Colonic mucosa (tissue), 4 donors: ENCODE measurements at places on chromosomes 3 and 15. TPM values are rescaled to one million over a fixed set of nuclear protein-coding genes. Genes with fewer than 3 reads are reported as not detected.

- no peak for DNase-seq
These were observed 22.5 kb downstream of the PXK start for GRCh38 chr3:58355179-58355578.

DNA sequence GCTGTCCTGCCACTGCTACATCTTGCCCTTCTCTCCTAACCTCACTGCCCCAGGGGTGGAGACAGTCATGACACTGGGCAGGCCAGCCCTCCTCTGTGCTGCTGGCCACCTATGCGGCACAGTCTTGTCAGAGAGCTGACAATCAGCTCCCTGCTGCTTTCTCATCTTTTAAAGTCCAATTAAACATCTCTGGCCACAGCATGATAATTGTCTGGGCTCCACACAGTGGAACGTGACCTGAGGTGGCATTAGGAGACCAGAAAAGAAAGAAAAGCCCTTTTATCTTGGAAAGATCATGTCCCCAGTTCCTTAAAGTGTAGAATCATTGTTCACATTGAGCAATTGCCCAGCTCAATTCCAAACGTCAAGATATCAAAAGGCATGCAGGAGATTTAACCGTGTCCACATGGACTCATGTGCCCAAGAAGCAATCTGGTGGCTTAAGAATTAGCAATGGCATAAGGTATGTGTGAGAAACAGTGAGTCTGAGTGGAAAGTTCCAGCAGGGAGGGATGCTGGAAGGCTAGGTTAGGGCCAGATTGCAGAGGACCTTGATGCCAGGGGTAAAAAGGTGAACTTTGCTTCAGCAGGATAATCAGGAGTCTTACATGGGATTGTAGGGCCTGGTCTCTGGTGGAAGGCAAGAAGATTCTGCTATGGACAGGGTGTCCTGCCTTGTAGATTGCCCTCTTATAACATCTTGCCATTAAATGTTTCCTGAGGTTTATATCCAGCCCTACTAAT is 15.3 kb upstream of the CACNA1D start:
- DNase-seq: peak; percentile 48

- no peak for DNase-seq
These were observed 290.5 kb downstream of the KBTBD8 start for GRCh38 chr3:67288466-67289106.

DNA sequence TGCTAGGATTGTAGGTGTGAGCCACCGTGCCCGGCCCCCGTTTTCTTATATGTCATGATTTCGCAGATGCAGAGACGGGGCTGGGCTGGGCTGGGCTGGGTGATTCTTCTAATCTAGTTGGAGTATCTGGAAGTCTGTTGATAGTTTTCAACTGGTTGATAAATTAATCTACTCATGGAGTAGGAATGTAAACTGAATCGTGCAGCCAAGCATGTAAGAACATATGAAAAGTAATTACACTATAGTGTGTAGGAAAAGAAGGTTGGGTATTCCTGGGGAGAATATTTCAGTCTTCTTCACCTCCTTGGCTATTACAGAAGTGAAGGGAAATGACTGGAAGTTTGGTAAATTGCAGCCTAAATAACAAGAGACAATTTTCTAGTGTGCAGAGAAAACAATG is 82.6 kb upstream of the MAGI1 start:
- no peak for DNase-seq

- DNase-seq: no peak
These were observed 36.2 kb downstream of the ZPLD1 start for GRCh38 chr3:102471001-102471400.

DNA sequence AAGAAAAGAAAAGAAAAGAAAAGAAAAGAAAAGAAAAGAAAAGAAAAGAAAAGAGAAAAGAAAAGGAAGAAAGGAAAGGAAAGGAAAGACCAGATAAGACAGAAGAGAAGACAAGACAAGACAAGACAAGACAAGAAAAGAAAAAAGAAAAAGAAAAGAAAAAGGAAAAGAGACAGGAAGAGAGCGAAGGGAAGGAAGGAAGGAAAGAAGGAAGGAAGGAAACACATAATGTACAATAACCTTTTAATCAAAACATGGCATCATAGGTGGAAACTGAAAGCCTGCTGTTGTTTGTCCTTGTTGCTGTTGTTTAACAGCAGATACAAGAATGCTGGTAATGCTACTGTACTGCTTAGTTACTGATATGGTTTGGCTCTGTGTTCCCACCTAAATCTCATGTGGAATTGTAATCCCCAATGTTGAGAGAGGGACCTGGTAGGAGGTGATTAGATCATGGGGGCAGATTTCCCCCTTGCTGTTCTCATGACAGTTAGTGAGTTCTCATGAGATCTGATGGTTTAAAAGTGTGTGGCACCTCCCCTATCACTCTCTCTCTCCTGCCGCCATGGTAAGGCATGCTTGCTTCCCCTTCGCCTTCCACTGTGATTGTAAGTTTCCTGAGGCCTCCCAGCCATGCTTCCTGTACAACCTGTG is 67.3 kb downstream of the MCF2L2 start:
- DNase-seq: no peak

DNA sequence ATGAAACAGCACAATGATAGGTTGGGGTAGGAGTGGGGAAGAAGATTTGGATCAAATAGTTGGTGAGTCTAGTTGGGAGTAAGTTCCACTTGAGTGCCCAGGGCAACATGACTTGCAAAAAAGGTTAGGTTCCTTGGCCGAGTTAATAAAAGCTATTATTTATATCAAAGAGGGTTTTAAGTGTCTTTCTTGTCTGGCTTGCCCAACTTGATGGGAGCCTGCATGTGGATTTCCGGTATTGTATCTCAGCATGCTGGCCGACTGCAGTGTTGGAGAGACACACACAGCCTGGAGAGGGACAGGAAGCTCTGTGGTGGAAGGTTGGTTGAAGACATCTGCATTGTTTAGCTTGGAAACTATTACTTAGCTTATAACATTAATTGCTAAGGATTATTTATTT is 449.5 kb upstream of the TBL1XR1 start:
- no peak for DNase-seq

GOLGA8S gene
- not detected for total RNA-seq

CTXN2 gene
- 0.16 TPM for total RNA-seq

TEX55 gene
- not detected for total RNA-seq

PLCL2 gene
- 15.0 TPM for total RNA-seq
